ENCODE measurements at places on chromosomes 4 and X.

DNA sequence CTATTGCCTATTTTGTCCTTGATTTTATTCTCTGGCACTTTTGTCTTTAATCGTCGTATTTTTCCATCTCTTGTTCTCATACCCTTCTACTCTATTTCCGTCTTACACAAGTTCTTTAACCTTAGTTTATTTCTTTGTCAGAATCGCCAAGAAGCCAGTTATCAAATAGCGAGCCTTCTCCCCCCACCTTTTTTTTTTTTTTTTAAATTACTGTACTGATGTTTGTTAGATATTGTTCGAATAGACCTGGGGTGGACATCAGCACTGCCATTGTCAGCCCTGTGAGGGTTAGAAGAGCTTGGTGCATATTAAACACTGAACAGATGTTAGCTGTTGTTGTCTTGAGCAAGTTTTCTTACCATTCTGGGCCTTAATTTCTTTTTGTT is 1.2 kb downstream of the SPCS3 start:
- no peak for DNase-seq
- no peaks in the 10 kb centered on the region for H3K27me3 ChIP-seq
- no peaks in the 10 kb centered on the region for H3K4me1 ChIP-seq
- H3K4me3 ChIP-seq = peak overlapping the region; percentile 89

DNA sequence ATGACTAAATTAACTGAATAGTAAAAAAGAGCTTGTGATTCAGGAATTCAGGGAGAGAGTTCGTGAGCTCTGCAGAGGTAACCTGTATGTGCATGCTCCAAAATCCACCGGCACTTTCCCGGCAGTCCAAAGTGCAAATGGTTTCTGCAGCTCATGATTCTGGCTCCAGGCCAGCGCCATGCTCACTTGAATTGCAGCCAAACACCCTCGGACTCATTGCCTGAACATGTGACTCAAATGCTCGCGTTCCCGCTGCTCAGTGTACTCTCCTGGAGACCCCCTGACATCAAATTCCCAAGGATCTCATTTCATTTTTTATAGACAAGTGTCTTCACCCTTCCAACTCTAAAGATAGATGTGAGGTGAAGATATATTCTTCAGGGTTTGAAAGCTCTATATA is 44.1 kb upstream of the SH3RF1 start:
- peaks cover 9% of the 10 kb centered on the region for H3K4me1 ChIP-seq
- H3K27ac ChIP-seq = no peak overlapping the region
- no peaks in the 10 kb centered on the region for H3K27me3 ChIP-seq
- DNase-seq = peak; percentile 87

- no peaks in the 10 kb centered on the region for H3K27me3 ChIP-seq
- H3K36me3 ChIP-seq = no peaks in the 10 kb centered on the region
- H3K4me3 ChIP-seq = peak overlapping the region; percentile 41
- H3K27ac ChIP-seq = peak overlapping the region; percentile 62
These were observed 203.3 kb downstream of the OR13H1 start for GRCh38 chrX:131747173-131747572.

DNA sequence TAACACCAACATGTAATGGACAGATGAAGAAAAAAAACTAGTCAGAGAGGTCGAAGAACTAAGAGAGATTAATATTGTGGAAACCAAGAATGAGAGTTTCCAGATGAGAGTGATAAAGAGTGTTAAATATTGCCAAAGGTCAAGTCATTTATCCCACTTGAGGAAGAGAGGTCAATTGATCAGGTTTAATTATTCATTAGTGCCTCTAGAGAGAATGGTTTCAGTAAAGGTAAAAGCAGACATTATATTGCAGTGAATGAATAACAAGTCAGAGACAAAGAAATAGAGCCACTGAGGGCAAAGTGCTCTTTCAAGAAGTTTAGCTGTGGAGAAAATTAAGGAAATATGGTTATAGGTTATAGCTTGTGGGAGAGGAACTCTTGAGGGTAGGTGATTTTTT is 263.1 kb downstream of the GUCY2F start:
- peaks cover 2% of the 10 kb centered on the region for H3K27me3 ChIP-seq
- no peaks in the 10 kb centered on the region for H3K36me3 ChIP-seq
- no peaks in the 10 kb centered on the region for H3K4me1 ChIP-seq

DNA sequence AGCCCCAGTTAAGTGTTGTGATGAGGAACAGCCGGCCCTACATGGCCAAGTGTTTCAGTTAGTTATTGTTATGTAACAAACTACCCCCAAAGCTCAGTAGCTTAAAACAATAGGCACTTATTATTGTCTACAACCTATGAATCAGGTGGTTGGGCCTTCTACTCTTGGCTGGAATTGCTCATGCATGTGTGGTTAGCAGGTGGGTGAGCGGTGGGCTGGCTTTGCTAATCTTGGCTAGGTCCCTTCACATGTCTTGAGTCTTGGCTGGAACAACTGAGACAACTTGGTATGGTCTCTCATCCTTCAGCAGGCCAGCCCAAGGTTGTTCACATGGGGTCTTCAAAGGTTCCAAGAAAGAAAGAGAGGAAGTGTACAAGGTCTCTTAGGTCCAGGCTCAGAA is 54.5 kb upstream of the CHRNA9 start:
- peaks cover 2% of the 10 kb centered on the region for H3K4me1 ChIP-seq
- no peaks in the 10 kb centered on the region for H3K27me3 ChIP-seq
- no peak overlapping the region for H3K4me3 ChIP-seq
- no peak for DNase-seq
- H3K36me3 ChIP-seq = no peaks in the 10 kb centered on the region

- no peak for DNase-seq
- H3K36me3 ChIP-seq = peaks cover 7% of the 10 kb centered on the region
- H3K27ac ChIP-seq = no peak overlapping the region
- peaks cover 6% of the 10 kb centered on the region for H3K4me1 ChIP-seq
- H3K4me3 ChIP-seq = no peak overlapping the region
These were observed 32.1 kb upstream of the HTRA3 start for GRCh38 chr4:8237256-8237989.

DNA sequence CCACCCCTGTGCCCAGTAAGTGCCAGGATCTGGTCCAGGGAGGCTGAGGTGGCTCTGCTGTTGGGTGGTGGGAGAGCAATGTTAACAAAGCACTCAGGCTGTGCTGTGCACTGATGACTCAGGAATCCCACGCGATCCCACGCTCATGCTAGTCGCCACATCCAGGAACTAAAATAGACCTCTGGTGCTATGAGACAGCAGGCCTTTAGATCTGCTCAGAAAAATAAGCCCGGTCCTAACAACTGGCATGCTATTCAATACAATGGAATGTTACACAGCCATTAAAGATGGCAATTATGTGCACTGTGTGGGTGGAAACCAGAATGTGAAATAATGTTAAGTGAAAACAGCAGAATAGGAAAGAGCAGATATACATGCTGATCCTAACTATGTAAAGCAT is 26.0 kb downstream of the ARL13A start:
- no peaks in the 10 kb centered on the region for H3K4me1 ChIP-seq
- H3K36me3 ChIP-seq = no peaks in the 10 kb centered on the region
- H3K27ac ChIP-seq = no peak overlapping the region
- no peaks in the 10 kb centered on the region for H3K27me3 ChIP-seq
- DNase-seq = no peak

DNA sequence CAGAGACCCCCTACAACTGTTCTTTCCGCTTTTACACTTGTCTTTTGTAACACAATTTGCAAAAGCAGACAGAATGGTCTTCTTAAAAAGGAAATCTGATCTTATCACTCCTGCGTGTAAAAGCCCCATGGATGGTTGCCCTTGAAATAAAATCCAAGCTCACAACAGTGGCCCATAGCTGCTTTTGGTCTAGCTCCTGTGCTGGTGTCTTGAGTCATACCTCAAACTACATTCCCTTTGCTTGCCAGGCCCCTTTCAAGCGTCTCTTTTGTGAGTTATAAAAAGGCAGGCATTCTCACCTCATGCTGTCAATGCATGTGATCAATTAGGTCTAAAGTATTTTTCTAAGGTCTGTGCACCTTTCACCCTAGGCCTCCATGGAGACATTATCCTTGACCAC is 27.6 kb downstream of the HPGD start:
- no peaks in the 10 kb centered on the region for H3K27me3 ChIP-seq
- no peaks in the 10 kb centered on the region for H3K4me1 ChIP-seq
- no peaks in the 10 kb centered on the region for H3K36me3 ChIP-seq
- DNase-seq = no peak
- H3K4me3 ChIP-seq = no peak overlapping the region

GRCh38 chr4:54226404-54227255 is 2.5 kb upstream of the PDGFRA start:
- H3K4me3 ChIP-seq = peak overlapping the region; percentile 39
- peak overlapping the region; percentile 75 for H3K27ac ChIP-seq
- H3K36me3 ChIP-seq = no peaks in the 10 kb centered on the region
- peaks cover 52% of the 10 kb centered on the region for H3K4me1 ChIP-seq

GRCh38 chr4:4709736-4710135 is 149.7 kb upstream of the MSX1 start:
- H3K4me3 ChIP-seq = no peak overlapping the region
- no peak for DNase-seq
- no peaks in the 10 kb centered on the region for H3K36me3 ChIP-seq
- H3K27ac ChIP-seq = no peak overlapping the region
- no peaks in the 10 kb centered on the region for H3K27me3 ChIP-seq
- no peaks in the 10 kb centered on the region for H3K4me1 ChIP-seq

DNA sequence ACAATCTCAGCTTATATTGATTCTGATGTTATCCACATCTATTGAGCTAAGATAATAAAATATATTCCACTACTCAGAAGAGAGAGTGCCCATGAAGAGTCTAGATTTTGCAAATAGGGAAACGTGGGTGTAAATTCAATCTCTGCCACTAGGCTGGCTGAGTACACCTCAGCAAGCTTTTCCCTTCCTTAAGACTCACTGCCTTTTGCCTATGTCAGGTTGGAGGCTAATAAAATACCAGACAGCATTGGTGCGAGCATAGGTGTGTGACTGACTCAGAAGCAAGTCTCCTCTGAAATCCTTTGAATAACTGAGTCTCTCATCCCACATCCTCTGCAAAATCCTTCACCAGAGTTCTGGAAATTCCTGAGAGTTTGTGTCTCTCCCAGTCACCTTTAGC is 405.4 kb upstream of the CPEB2 start:
- no peak for DNase-seq
- no peaks in the 10 kb centered on the region for H3K36me3 ChIP-seq
- H3K4me3 ChIP-seq = no peak overlapping the region
- H3K27me3 ChIP-seq = no peaks in the 10 kb centered on the region
- H3K4me1 ChIP-seq = no peaks in the 10 kb centered on the region

DNA sequence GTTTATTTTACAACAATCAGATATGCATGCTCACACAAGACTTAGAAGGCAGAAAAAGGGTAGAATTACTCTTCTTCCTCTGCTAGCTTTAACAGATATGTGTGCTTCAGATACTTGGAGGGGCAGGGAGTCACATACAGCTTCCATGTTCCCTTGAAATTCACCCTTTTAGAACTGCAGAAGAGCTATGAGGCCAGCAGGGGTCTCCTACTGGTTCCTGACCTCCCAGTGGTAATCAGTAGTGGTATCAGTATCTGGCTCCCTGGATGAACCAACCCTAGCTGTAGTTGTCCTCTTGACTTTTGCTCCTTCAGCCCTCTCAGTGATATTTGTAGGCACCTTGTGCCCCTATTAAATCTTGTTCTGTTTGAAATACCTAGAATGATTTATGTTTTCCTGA is 81.5 kb downstream of the RCHY1 start:
- H3K36me3 ChIP-seq = no peaks in the 10 kb centered on the region
- no peak overlapping the region for H3K4me3 ChIP-seq
- no peaks in the 10 kb centered on the region for H3K4me1 ChIP-seq
- no peaks in the 10 kb centered on the region for H3K27me3 ChIP-seq
- DNase-seq = no peak

- H3K27ac ChIP-seq = no peak within 1 kb of the TSS
- H3K36me3 ChIP-seq = no peaks in the 10 kb centered on the region
- peaks cover 3% of the 10 kb centered on the region for H3K4me1 ChIP-seq
- no peak for DNase-seq
- peaks cover 7% of the 10 kb centered on the region for H3K27me3 ChIP-seq
These were observed at the start of gene EFHC2 for GRCh38 chrX:44343412-44344141. TSS of gene EFHC2 (minus strand) at chrX:44343672. CDS start at chrX:44343588, 84 bp downstream.

GRCh38 chr4:1248245-1249147 is at the start of gene CTBP1:
TSS of gene CTBP1 (minus strand) at chr4:1249130. CDS start at chr4:1241331, 7,799 bp downstream.
- H3K36me3 ChIP-seq = peaks cover 58% of the 10 kb centered on the region
- peak within 1 kb of the TSS; percentile 82 for H3K27ac ChIP-seq
- peak within 1 kb of the TSS; percentile 53 for H3K4me3 ChIP-seq
- H3K27me3 ChIP-seq = no peaks in the 10 kb centered on the region
- H3K4me1 ChIP-seq = peaks cover 64% of the 10 kb centered on the region

DNA sequence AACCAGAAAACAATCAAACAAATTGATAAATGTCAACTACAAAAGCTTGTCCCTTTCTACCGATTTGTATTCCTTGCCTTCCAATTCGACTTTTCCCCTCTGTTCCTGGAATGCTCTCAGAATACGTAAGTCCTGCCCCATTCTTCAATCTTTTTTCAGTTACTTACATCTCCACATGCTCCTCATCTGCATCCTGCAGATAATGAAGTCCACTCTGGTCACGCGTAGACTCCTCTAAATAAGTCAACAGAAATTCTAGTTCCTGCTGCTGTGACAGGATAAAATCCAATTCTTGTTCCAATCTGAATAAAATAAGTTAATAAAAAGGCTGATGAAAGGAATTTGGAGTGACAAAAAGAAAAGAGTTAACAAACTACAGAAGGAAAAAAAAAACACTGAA is 34.4 kb upstream of the RBM41 start:
- H3K36me3 ChIP-seq = no peaks in the 10 kb centered on the region
- no peak for DNase-seq
- H3K4me1 ChIP-seq = no peaks in the 10 kb centered on the region

GRCh38 chr4:128225148-128225547 is 62.5 kb downstream of the PGRMC2 start:
- no peaks in the 10 kb centered on the region for H3K27me3 ChIP-seq
- H3K4me3 ChIP-seq = no peak overlapping the region
- peaks cover 4% of the 10 kb centered on the region for H3K4me1 ChIP-seq
- no peak overlapping the region for H3K27ac ChIP-seq

DNA sequence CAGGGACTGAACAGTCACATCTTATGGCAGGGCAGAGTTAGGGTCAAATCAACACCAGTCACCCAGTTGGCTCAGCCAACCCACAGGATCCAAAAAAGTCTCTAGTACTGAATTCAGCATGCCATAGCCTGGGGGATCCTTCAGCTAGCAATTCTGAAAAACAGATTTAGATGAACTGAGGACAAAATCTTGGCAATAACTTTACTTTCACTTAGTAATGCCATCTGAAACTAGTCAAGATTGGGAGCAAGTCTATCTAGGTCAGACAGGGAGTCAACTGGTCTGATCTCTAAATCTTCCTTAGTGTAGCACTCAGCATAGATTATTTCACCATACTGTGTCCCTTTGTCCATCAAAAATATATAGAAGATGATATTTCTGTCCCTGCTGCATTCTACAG is 76.0 kb downstream of the HHIP start:
- no peaks in the 10 kb centered on the region for H3K27me3 ChIP-seq
- no peak for DNase-seq
- H3K36me3 ChIP-seq = no peaks in the 10 kb centered on the region
- no peaks in the 10 kb centered on the region for H3K4me1 ChIP-seq
- no peak overlapping the region for H3K27ac ChIP-seq

All from spinal cord (tissue), 10 donors.